Frontal cortex (tissue), 4 donors: ENCODE measurements at places on chromosomes 1 and 21. TPM values are rescaled to one million over a fixed set of nuclear protein-coding genes. Genes with fewer than 3 reads are reported as not detected.

SPRR1A gene
- total RNA-seq: not detected

ADGRL4 gene
- 1.2 TPM for total RNA-seq

KRTAP19-1 gene
- total RNA-seq: not detected

DNA sequence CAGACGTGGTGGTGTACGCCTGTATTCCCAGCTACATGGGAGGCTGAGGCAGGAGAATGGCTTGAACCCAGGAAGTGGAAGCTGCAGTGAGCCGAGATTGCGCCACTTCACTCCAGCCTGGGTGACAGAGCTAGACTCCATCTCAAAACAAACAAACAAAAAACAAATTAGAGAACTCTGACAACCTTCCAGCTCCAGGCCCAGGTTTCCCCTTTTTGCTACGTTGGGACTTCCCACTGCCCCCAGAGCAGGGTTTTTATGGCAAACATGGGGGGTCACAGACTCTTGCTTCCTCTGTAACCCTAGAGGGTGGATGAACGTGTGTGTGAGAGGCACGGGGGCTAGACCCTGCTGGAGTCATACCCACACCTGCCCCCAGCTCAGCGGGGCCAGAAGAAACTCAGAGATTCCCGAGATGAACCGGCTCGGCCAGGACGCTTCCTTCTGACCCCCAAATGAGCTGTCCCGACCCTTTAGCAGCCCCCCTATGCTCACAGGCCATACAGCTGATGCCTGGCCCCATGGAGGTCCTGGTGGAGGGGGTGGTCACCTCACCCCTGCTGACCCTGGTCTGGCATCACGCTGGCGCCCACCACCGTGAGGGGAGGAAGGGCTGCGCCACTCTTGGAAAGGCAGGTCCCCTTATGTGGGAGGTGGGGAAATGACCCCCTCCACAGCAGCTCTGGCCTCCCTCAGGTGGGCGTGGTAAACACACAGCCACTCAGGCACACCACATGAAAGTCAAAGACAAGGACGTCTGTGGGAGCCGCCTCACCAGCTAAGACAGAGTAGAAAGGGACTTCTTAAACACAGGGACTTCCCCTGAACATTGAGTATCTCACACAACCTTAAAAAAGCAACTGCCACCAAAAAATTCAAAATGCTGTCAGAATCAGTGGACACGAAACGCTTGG, 7.1 kb downstream of the GPR157 start:
- DNase-seq: no peak

MTMR11 gene
- 2.0 TPM for total RNA-seq

- DNase-seq: no peak
Observed at GRCh38 chr1:69077633-69078032, 490.1 kb upstream of the LRRC7 start.

DNA sequence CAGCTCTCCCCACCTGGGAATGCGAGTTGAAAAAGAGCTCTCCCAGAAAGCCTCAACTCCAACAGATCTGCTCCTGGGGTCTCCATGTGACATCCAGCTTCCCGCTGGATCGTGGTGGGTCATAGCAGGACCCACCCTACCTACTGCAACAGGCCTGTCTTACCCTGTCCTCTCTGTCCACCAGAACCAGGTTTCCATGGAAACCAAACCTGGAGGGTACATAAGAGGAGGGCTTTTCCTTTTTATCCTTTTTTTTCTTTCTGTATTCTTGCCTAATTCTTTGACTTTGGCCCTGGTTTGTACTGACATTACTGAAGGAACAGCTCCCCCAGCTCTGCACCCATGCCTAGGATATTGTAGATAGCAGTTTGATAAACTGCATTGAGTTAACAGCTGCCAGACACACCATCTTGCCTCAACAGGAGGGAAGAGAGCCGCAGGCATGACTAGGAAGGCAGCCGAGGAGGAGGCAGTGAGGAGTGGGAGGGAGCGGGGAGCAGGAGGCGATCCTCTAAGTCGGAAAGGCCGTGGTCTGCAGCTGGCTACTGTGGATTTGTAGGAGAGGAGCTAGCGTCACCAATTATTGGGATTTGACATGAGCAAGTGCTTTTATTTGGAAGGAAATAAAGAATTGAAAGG, 9.7 kb upstream of the FMOD start:
- DNase-seq: no peak

NAV1 gene
- 33.8 TPM for total RNA-seq

- DNase-seq: no peak
Observed at GRCh38 chr1:88691540-88691939, 7.5 kb downstream of the PKN2 start.

- DNase-seq: no peak
Observed at GRCh38 chr1:211335522-211336157, 9.0 kb downstream of the TRAF5 start.

MX1 gene
- total RNA-seq: 5.7 TPM

- peak; percentile 46 for DNase-seq
Observed at GRCh38 chr1:220880726-220881506, 1.7 kb downstream of the HLX start.

- DNase-seq: no peak
Observed at GRCh38 chr1:113804421-113805255, 7.6 kb downstream of the RSBN1 start.

MXRA8 gene
- total RNA-seq: 10.2 TPM

C1orf167 gene
- total RNA-seq: not detected

GRCh38 chr1:14067711-14068110, 367.7 kb downstream of the PRDM2 start:
- DNase-seq: no peak

SYPL2 gene
- not detected for total RNA-seq

DNA sequence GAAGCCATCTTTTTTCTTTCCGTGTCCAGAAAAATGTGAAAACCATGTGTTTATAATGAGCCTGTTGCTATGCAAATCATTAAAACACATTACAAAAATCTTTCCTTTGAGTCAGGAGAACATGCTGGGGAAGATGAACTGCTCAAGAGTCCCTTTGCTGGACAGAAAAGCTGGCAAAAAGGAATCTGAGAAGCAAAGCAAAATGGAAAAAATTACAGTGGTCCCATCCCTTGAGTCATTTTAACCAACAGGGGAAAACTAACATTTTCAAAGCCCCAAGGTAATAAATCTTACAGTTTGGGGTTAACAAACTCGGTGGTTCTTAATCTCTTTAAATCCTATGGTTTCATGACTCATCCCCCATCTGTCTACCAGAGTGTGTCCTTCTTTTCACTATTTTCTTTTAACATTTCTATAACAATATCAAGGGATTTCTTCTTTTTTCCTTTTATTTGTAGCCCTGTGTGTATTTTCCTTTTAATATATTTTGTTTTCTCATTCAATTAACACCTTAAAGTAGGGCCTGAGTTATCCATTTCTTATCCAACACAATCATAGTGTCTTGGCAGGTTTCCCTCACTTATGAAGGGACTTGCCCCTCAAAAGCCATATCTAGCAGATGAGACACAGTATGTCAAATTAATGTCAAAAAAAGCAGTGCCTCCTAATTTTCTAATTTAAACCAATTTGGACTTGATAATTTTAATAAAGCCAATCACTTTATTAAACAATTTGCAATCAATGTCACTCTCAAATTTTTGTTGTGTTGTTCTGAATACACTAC, 105.4 kb downstream of the PTPN14 start:
- DNase-seq: no peak

DYNLT5 gene
- 1.2 TPM for total RNA-seq

TNFRSF8 gene
- total RNA-seq: not detected

DNA sequence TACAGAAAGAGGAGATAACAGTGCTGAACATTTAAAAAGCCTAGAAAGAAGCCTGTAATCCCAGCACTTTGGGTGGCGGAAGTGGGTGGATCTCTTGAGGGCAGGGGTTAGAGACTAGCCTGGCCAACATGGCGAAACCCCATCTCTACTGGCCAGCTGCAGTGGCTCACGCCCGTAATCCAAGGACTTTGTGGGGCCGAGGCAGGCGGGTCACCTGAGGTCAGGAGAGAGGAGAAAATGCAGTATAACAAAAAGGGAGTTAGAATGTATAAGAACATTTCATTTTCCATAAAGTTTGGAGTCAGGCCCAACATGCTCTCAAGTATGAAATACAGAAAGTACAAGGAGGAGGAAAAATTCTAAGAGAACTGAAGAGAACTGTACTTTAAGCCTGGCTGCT, 134.5 kb downstream of the SMYD3 start:
- DNase-seq: no peak

DNA sequence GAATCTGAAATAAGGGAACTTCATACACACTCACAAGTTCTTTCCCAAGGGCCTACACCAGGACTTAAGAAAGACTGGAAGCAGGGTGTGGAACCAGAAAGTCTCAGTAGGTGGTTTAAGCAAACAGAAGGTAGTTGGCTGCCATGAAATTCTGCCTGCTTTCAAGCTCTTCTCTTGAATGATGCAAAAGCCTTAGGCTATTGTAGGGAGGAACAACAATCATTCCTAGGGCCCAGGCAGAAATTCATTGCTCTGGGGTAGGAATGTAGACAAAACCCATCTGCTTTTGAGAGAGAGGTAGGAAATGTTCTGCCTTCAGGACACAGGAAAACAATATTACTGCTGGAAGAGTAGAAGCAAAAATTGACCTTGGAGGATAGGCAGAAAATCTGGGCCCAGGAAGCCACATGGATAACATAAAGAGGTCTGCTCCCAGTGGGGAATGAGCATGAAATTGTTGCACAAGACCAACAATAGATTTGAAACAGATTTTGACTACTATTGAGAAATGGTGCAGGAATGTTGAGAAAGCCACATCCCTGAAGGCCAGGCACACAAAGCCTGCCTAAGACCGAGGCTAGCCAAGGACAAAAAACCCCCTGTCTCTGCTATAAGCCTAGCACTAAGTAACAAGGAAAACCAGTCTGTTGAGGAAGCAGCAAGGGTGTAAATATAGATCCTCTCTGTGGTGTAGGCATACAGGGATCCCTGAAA, 22.7 kb upstream of the SFT2D2 start:
- no peak for DNase-seq

- no peak for DNase-seq
Observed at GRCh38 chr1:147177611-147178380, 5.5 kb upstream of the PRKAB2 start.

LCE2B gene
- total RNA-seq: not detected

DNA sequence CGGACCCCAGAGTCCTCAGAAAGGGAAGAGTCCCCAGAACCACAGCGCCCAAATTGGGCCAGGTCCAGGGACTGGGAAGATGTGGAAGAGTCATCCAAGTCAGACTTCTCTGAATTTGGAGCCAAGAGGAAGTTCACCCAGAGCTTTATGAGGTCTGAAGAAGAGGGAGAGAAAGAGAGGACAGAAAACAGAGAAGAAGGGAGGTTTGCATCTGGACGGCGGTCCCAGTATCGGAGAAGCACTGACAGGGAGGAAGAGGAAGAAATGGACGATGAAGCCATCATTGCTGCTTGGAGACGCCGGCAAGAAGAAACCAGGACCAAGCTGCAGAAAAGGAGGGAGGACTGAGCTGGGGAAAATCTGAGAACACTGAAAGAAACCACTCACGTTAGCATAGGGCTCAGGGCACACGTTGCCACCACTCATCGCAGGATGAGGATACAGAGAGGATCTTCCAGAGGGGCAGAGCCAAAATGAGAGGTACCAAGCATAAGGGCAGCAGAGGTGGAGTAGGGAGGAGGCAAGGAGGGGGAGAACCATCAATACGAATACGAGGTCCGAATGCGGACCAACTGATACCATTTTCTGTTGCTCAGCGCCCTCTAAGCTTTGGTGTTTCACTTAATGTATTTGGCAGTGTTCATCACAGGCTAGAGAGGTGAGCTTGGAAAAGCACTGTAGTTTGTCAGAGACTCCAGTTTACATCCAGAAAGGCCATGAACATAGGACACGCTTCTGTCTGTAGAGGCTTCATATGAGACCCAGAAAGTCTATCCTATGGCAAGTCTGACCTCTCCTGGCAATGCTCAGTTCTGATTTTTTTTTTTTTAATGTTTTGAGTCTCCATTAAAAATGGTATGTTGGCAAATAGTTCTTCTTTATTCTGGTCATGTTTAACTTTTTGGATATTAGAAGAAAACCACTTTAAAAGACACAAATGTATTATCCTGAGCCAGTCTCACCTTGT, 34.7 kb downstream of the STYXL2 start:
- no peak for DNase-seq

S100A6 gene
- 9.8 TPM for total RNA-seq

- DNase-seq: no peak
Observed at GRCh38 chr1:232267837-232268598, 361.9 kb downstream of the SIPA1L2 start.
